ENCODE measurements at places on chromosomes 5 and 9.

DNA sequence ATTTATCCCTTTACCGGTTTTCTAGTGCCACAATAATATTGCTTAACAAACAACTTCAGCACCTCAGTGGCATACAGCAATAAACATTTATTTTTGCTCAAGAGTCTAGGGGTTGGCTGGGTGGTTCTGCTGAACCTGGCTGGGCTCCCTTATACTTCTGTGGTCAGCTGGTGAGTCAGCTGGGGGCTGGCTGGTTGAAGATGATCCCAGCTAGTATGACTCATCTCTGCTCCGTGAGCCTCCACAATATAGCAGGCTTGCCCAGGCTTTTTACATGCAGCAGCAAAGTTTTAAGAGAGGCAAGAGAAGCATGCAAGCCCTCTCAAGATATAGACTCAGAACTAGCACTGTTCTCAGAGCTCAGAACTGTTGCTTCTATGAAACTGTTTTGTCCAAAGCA is 523.5 kb upstream of the CLINT1 start:
- DNase-seq: no peak

GRCh38 chr5:158270996-158271554 is 412.1 kb upstream of the CLINT1 start:
- no peak for DNase-seq

GRCh38 chr9:91945277-91946085 is 4.5 kb downstream of the ROR2 start:
- DNase-seq: no peak

GRCh38 chr5:97077246-97077645 is 65.2 kb downstream of the LIX1 start:
- no peak for DNase-seq

DNA sequence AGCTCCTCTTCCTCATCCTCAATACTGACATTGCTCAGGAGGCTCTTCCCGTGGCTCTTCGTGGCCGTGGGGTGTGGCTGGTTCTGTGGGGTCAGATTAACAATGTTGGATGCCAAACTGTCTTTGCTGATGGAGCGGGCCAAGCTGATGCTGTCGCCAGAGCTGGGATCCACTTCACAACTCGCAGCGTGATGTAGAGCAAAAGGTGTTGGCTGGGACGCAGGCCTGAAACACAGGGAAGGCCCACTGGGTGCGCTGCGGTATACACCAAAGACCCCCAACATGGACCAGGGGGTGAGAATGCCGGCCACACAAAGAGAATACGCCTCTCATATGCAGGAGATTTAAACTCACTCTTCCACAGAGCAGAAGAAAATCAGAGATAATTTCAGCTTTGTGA is 84.3 kb downstream of the CAMSAP1 start:
- no peak for DNase-seq

GRCh38 chr5:108862211-108862610 is 114.5 kb downstream of the FER start:
- no peak for DNase-seq

DNA sequence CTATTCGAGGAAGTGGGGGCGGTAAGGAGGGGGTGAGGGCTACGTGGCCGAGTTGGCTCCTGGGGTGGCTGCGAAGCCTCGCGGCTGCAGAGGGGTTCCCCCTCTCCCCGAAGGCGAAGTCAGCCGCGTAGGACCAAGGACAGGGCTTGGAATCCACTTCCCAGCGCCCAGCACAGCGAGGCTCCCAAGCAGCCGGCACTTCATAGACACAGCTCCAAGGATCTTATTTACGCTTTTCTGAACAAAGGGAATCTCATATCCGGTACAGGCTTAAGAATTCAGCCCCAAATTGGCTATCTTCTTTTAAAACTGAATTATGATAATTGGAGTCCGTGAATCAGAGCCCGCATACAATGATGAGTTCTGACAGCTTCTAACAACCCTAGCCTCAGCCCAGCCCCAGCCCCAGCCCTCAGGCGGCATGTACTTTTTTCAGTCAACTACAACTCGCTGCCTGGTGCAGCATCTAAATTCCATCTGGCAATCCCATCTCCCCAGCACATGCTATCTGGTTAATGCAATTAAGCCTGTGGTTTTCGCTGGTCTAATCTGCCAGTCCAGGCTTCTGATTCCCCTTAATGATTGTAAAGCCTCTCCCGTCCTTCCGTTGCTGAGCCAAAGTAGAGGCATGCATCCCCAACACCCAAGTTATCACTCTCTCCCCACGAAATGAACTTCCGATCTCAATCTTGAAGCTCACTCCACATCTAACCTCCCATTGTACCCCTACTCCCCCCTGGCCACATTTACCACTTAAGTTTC is 1.0 kb downstream of the ELAVL2 start:
- DNase-seq: no peak

GRCh38 chr5:138503487-138504270 is 38.4 kb downstream of the EGR1 start:
- DNase-seq: no peak

DNA sequence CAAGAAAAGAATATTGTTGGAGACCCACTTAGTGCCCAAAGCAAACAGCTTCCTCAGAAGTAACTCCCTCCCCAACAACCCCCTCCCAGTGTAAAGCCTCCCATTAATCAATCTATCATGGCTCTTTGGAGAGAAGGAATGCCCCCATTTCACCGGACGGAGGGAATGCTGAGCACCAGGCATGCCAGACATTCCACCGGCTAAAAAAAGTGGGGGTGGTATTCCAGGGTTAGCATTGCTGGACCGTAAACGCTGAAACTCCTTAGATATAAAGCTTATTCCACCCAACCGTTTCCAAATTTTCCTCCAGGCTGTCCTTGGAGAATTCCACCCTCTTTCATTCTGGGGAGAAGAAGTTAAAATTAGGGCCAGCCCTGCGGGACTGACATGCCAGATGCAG is 363 bp upstream of the MAMDC2 start:
- DNase-seq: no peak
